ENCODE measurements at places on chromosomes 2 and 18.

DNA sequence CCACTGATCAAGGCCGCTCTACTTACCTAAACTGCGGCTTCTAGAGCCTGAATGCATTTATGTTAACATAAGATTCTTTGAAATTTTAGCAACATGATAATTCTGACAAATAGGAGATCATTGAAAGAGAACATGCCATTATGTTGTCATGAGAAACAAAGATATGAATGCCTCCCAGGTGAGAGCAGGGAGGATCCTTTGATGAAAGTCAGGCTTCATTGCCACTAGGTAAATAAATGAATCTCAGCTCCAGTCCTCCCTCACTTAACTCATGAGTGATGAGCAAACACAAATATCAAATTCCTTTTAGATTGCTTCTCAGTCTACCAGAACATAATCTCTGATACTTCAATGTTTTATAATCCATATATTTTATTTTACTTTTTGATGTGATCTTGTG is 463.2 kb upstream of the CDH7 start:
- DNase-seq = no peak

DNA sequence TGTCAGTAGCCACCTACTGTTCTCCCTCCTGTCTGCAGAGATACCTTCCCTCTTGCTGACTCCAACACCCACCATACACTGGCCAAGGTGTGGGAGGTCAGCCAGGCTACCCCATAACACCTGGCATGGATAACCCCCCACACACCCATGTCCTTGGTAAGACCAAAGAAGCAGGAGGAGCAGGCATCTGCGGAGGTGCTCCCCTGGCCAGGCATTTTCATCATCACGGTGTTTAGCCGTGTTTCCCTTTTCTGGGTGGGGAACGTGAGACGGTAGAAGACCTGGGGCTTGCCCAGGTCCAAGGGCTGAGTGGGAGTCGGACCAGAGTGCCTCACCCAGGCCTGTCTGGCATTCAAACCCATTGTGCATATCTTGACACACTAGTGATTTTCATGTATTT is 150.3 kb downstream of the SMAD7 start:
- DNase-seq = no peak

DNA sequence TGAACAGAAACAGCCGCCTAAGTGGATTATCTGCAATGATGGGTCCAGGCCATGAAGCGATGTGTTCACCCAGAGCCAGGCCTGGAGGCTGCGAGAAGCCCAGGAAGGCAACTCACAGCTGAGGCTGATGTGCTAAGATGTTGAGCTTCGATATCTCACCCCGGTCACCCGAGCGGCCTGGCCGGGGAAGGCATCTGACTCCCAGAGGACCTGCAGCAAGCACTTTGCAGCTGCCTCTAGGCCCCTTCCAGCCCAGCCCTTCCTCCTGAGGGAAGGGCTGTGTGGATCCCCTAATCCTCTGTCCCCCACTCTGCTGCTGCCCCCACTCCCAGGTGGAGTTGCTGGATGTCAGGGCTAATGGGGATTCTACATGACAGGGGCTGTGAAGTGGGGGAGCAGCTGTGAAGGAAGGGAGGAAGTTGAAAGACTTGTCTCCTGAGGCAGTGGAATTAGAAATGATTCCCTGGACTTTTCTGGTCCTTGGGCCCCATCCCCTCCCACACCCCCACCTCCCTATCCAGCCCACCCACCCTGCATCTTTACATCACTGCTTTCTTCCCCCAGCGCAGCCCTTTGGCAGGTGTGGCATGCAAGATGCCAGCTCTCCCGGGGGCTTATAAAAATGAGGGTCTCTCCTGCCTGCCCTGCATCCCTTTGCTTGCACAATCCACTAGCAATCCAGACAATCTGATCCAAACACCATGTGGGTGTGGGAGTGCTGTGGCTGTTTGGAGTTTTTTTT is 4.3 kb downstream of the ATP6V1B1 start:
- DNase-seq = no peak

GRCh38 chr18:3305354-3305762 is 43.4 kb downstream of the MYL12B start:
- DNase-seq = no peak

DNA sequence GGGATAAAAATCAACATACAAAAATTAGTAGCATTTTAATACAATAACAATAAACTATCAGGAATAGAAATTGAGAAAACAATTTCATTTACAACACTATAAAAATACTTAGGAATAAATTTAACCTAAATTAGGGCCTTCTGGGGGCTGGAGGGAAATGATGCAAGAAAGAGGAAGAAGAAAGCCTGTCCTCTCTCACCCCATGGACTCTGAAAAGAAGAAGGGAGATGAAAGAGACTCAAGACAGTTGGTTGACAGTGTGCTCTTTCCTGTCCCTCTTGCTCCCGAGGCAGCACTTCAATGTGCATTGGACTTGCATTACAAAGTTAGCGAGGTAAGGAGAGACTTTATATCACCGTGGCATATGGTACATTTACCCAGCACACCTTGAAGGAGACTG is 88.5 kb downstream of the VAPA start:
- no peak for DNase-seq

DNA sequence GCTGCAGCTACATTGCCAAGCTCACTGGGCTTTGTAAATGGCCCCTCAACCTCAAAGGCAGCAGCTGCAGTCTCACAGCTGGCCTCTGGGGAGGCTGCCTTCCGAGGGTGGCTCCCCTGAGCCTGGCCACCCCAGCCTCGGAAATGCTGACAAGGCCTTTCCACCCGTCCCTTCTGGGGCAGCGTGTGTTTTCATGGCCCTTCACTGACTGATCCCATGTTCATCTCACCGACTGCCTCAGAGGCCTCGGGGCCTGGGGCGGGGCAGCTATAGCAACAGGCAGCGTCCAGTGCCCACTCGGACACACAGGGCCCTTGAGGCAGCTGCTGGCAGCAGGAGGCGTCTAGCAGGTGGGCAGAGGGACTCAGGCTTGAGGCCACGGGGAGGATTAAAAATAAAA is 149.7 kb downstream of the GLI2 start:
- no peak for DNase-seq

DNA sequence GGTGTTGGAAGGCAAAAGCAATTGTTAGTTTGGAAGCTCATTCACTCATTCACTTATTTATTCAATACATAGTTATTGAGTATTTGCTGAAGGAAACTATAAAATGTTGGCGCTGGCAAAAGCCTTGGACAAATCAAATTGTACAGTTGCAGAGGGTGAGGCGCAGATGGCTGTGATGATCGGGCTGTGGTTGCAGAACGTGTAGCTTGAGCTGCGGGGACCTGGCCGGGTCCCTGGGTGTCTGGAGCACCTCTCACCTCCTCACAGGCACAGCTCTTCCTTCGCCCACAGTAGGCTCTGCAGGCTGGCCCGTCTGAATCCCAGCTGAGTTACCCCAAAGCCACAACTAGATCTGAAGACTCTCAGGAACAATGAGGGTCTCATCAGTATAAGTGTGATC is 72.7 kb downstream of the LDLRAD4 start:
- DNase-seq = no peak

GRCh38 chr18:80041424-80041823 is 7.2 kb downstream of the RBFA start:
- no peak for DNase-seq

DNA sequence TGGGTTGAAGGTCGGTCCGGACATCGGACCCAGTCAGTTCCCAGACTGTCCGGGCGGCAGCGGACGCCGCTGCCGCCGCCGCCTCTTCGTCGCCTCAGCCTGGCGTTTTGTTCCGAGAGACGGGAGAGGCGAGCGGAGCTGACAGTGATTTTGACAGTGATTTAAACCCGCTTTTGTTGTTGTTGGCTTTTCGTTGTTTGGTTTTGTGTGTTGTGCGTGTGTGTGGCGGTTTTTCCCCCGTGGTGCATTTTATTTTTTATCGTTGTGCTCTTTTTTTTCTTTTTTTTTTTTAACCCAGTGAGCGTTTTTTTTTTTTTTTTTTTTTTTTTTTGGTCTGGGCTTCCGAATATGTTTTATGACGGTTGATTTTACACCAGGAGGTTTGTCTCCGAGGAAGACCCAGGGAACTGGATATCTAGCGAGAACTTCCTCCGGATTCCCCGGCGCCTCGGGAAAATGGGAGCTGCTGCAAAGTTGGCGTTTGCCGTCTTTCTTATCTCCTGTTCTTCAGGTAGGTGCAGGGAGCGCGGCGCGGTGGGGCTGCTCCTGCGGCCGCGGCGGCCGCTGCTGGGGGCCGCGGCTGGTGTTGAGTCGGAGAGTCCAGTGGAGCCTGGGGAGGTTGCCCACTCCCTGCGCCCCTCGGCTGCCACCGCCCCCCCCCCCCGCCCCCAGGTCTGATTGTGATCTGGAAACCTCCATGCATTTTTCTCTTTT is at the start of gene ACVR2A:
TSS of gene ACVR2A (plus strand) at position 333 of the 714 bp plus-strand sequence. CDS start at position 457, 124 bp downstream.
- DNase-seq = peak; percentile 25

DNA sequence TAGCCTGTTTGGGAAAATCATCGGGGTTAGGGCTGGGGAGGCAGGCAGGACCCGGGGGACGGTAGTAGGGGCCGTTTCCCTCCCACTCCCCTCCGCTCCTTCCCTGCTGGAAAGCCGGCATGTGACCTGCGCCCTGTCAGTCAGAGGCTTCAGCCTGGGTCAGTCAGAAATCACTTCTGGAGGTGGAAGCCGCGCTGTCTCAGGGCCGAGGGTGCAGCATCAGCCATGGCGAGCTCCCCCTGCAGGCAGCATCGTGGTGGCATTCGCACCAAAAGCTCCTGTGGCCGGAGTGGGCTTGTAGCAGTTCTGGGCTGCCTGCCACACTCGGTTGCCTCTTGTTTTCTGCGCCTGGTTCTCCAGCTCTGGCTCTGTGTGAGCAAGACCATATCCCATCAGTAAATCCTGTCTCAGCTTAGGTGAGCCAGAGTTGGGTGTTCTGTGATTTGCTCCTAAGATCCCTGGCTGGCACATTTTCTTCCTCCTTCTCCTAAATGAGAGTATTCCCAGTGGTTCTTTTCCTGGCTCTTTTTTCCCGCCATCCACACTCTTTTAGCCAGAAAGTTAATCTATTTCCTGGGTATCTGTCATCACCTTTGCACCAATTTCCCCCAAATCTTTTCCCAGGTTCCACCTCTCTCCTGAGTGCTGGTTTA is 123.9 kb upstream of the CD302 start:
- DNase-seq = no peak

DNA sequence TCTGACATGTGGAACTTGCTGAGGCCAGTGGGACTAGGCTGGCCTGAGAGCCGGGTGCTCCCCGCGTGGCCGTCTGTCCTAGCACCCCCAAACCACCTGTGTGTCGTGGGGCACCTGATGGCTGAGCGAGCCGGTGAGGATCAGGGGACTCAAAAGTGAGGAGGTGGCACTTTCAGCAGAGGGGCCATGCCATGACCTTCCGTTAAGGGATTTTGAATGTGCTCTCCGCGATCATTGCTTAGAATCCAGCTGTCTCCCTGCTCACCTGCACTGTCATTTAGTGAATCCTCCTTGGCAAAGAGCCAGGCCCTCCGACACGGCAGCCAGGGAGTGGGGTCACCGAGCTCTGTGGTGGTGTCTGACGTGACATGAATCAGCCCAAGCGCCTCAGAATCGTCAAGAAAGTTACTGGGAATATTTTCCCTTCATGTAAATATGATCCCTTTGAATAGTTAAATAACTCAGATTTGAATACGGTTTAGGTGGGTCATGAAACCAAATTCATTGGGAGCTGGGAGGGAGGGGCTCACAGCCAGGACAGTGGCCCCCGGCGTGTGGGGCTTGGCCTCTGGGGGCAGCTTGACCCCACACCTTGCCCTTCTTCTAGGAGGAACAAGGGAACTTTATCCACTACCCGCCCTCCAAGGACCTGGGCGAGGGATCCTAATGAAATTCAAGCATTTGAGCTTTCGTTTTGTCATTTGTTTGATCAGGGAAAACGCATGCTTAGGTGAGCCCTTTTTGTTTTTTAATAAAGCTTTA is 9.5 kb downstream of the NFATC1 start:
- DNase-seq = no peak

DNA sequence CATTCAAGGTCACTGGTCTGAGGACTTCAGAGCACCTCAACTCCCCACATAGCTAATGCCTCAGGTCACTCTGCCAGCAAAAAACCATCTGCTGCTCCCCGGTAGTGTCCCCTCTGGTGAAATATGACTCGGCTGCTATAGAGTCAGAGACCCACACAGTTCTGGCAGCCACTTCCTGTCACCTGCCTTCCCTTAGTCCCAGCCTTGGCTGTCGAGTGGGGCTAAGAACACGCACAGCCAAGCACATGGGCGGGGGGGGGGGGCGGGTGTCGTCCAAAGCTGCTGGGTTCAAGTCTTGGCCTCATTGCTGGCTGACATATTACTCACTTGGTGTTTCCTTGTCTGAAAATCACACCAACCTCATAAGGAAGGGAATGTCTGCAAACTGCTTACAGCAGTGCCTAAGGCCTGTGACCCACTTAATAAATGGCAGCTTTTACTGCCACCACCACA is 37.5 kb downstream of the POLR1A start:
- DNase-seq = no peak
